ENCODE measurements at places on chromosomes 5 and 9.

GRCh38 chr5:150303660-150304386 lies 1.1 kb upstream of the ARSI start:
- no peak for DNase-seq

DNA sequence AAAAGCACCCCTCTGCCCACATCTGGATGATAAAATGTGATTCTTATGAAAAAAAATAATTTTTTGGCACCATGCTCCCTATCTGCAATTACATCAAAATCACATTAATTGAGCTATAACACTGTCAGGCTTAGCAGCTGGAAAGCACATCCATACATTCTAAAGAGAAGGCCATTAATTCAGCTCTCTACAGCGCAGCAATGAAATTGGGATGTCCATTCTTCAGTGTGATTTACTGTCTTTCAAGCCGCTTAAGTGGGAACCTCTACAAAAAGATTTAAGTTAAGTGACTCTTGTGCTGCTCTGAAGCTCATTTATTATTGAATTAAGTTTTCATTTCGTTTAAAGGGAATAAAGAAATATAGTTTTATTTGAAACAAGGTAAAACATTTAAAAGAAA lies 171.3 kb downstream of the EBF1 start:
- DNase-seq = no peak

- no peak for DNase-seq
Observed at GRCh38 chr5:65790371-65791163, 68.6 kb downstream of the NLN start.

- DNase-seq = no peak
Observed at GRCh38 chr9:115008536-115009270, 78.3 kb upstream of the TNFSF8 start.

DNA sequence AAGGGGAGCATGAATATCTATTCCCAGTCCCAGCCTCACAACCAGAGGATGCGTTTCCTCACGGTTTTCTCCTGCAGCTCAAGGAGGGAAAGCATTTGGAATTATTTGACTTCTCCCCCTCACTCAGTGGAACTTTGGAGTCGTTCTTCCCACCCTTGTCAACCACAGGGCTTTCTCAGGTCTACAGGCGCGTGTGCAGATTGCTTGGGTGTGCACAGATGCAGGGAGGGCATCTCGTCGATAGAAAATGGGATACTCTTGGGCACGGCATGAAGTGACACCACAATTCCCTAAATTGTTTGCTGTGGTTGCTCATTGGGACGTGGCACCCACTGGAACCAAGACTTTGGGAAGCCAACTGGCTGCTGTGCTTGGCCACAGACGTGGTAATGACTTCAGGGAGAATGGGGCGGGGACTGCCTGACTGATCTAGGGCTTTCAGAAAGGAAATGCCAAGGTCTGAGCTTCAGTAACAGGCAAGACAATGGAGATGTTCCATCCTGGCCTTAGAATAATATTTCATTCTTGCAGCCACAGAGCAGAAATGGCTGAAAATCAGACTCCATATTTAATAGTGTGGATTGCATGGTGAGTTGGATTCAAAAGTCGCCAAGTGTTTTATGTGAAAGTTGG lies 12.2 kb upstream of the OBP2B start:
- no peak for DNase-seq

DNA sequence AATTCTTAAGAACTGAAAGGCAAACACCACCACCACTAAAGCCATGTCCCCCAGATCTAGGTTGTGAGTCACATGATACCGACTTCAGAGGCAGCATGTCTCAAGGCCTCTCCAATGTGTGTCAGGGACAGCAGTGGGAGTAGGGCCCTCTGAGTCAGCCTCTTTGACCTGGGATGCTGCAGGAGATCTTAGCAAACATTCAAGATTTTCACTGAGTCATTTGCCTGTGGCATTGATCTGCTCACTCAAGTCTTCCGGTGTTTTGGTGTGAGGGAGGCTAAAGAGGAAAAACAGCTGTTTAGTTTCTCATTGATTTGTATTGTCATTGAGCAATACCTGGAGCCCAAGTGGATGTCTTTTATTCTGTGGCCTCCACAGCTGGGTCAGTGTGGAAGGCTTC lies 36.1 kb downstream of the TMC1 start:
- DNase-seq = no peak

- no peak for DNase-seq
Observed at GRCh38 chr9:127004946-127005769, 90.6 kb downstream of the RALGPS1 start.

GRCh38 chr9:38085308-38085707 lies 16.3 kb upstream of the SHB start:
- DNase-seq = no peak

DNA sequence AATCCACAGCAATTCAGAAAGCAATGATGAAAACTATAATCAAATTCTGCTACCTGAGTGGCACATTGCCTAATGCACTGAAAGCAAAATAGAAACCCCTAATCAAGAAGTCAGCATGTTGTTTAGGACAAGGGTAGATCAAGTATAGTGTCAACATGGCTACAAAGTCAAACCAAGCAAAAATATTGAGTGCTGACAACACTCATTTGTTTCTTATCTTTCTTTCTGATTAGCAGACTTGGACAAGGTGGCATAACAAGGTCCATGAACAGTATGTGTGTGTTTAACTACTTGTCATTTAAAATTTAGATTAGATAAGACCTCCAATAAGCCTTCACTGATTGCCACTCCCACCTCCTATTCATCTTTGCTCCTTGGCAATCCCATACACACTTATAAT lies 332.4 kb downstream of the KIAA0825 start:
- no peak for DNase-seq

DNA sequence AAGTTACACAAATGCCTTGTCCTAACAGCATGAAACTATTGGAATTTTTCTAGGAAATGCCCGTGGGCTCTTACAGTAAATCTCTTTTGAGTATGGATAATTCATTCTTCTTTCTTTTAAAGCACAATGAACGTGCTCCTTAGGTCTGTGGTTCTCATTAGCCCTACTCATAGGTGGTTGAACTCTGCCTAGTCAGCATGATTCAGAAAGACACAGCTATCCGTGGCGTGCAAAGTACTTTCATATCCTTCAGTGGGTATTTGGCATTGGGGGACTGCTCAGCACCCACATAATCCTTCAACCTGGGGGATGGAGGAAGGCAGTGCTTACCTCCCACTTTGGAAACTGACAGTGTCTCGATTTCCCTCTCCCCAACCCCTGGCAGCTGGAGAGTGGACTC lies 462.0 kb upstream of the CLINT1 start:
- no peak for DNase-seq

DNA sequence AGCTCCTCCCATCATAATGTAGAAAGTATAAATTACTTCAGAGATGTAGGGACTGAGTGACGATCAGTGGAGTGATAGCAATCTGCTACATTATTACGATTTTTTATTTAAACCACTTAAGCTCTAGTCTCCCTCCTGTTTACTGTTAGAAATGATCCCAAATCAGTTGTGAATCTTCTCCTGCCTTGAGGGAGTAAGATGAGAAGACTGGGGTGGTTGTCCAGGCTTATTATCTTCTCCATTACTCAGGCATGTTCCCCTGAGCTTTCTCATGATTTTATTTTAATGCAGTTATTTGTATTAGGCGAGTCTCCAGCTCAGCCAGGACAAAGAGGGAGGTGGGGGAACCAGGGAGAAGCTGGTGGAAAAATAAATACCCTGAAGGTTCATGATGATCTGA lies 48.2 kb upstream of the CTNNA1 start:
- no peak for DNase-seq

DNA sequence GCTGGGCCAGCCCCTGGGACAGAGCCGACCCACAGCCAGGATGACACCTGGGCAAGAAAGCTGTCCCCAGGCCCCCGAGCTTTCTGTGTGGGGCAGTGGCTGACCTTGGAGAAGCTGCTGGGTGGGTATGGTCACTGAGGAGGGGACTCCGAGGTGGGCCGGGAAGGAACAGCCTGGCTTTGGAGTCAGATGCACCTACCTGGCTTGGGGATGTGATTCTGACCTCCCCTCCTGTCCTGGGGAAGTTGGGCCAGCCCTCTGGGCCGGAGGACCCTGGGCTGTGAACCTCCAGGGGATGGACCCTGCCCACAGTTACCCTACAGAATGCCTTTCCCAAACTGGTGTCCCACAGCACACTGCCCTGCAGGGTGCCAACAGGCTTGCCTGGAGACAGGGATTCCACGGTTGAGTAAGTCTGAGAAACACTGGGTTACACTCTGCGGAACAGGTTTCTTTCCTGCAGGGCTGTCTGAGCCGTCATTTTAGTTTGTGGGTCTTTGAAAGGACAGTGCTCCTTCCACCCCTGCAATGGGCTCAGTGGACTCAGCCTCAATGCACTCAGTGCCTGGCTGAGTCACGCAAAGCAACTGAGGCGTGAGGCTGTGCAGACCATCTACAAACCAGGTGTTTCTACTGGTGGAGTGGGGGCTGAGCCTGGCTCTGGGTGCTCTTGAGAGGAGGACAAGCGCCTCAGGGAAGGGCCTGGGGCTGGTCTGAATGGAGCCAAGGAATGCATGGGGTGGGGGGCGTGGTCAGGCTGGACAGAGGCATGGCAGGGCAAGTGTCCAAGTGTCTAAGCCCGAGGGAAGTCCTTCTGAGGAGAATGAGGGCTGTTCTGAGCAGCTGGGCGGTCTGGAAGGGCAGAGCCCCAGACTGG lies 41.3 kb upstream of the PHYKPL start:
- DNase-seq = no peak

DNA sequence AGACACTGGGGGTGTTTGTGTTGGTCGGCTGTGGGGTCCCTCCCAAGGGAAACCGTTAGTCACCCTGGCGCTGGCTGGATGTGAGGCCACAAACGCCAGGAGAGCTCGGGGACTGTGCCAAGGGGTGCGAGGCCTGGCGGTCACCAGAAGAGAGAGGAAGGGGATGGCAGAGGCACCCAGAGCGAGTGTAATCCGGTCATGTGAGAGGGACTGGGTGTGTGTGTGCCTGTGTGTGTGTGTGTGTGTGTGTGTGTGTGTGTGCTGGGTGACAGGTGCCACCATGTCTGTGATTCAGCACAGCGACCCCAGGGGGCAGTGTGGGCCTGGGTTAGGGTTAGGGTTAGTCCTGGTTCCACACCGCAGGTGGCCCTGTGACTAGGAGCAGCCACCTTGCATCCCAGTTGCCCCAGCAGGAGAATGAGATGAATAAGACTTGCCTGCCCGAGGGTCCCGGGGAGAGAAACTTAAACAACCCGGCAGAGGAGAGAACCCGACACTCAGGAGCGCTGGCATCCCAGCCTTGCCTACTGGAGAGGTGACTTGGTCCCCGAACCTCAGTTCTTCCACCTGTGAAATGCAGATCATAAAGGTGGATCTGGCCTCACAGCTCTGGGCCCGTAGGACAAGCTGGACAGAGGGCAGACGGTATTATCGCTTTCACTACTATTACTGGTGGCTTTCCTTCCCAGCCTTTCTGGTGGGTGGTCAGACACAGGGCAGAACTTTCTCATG lies 1.4 kb upstream of the ADAMTSL2 start:
- DNase-seq = no peak

DNA sequence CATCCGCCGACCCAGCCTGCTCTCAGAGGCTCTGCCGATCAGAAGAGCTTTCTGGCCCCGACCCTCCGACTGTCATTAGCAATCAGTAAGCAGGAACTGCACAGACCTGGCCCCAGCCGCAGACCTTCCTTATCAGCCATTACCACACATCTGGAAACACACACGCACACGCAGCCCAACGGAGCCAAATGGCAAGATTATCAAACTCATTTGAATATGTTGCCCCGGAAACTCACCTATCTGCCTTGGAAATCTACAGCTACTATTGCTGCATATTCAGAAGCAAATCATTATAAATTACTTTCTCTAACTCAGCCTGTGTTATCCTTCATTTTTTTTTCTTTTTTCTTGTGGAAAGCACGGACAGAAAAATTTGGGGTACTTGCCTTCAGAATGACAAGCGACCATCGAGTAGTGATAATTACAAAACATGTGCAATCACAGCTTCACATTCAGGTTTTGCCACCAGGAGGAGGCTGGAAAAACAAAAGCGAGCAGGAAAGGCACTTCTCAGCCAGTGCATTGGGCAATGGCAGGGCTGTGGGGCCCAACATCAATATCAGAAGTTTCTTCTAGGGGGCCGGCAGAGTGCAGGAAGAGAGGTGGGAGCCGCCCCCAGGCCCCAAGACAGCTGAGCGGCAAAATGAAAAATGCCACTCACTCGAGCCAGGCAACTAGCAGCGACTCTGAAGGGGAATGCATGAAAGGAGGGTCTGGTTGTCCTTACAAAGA lies 122.3 kb downstream of the VAV2 start:
- no peak for DNase-seq

GRCh38 chr5:74948031-74948546 lies 81.9 kb upstream of the FAM169A start:
- DNase-seq = no peak

DNA sequence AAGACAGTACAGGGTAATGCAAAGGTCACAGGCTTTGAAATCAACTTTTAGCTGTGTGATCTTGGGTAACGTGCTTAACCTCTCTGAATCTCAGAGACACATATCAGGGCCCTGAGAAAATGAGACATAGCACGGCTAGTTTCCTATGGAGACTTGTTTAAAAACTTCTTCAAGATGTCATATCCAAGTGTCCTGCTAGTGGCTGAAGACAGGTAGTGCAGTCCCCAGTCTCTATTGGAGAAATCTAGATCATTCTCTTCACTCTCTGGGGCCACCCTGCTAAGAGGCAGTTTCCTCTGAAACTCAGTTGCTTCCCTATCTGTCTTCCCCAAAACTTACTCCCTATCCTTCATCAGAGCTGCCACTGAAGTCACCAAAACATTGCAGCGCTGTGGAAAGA lies 30.3 kb upstream of the GRXCR2 start:
- DNase-seq = no peak

DNA sequence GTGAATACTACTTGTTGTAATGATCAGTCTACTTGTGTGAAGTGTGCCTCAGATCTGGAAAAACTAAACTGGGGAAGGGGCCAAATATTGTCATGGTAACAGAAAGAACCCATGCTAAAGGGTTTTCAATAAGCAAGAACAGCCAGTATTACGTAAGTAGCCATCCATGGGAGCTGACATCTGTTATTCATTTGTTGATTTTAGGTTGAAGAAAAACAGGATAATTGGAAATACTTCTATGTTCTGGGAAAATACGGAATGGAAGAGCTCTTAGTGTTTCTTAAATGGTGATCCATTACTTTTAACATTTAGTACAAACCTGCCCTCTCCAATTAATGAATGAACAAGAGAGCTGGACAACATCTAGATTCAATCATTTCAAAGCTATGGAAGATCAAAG lies 485.8 kb downstream of the NTRK2 start:
- DNase-seq = no peak

DNA sequence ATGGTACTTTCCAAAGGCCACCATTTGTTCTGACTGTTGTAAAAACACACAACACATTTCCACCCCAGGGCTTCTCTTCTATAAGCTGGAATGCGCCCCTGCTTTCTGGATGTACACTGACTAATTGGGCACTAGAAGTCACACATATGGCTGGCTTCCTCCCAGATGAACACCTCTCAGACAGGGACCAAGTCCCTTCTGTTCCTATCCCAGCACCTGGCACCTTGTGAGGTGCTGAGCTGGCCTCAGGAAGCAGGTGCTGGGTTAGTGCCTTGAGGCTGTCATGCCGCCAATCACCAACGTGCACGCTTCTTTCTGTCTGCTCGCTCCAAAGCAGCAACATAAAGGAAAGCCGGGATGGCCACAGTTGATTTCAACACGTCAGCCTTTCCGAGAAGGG lies 93.2 kb downstream of the FSTL4 start:
- DNase-seq = no peak

- DNase-seq = no peak
Observed at GRCh38 chr9:73844135-73844534, 653.0 kb upstream of the RORB start.

GRCh38 chr9:7376833-7377232 lies 422.7 kb downstream of the DMAC1 start:
- DNase-seq = no peak

- DNase-seq = no peak
Observed at GRCh38 chr5:9954869-9955268, 294.8 kb downstream of the ATPSCKMT start.
